SJCRH30 (cell line): ENCODE measurements at places on chromosomes 16 and 17. TPM values are rescaled to one million over a fixed set of nuclear protein-coding genes. Genes with fewer than 3 reads are reported as not detected.

GRCh38 chr17:78034429-78035091 lies 76.1 kb downstream of the TNRC6C start:
- no peak for DNase-seq

DNA sequence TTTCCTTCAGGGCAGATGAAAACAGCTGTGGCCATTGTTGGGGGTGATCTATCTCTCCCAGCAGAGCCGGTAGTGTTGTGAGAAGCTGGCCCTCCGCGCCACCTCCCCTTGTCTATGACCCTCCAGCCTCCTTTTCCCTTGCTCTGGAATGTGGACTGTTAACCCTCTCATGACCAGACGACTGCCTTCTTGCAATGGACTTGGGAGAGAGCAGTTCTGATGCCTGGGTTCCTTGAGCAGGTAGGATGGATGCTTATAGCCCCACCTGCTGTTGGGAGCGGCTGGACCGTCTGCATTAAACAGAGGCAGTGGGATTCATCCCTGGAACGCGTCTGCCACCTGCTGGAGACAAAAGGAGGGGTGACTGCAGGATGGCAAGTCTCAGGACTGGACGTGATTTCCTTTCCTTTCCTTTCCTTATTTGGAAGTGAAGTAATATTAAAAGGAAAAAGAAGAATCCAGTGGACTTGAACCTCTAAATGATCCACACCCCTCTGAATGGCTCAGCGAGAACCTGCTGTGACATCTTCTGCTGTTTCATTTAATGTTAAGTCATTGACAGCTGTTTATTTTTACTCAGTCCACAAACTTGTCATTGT lies 1.8 kb upstream of the SOST start:
- DNase-seq: peak; percentile 94

The UTS2R gene
- total RNA-seq: 8.0 and 8.3 TPM in 2 replicates

The SPIRE2 gene
- 1.5 and 2.7 TPM in 2 replicates for total RNA-seq

DNA sequence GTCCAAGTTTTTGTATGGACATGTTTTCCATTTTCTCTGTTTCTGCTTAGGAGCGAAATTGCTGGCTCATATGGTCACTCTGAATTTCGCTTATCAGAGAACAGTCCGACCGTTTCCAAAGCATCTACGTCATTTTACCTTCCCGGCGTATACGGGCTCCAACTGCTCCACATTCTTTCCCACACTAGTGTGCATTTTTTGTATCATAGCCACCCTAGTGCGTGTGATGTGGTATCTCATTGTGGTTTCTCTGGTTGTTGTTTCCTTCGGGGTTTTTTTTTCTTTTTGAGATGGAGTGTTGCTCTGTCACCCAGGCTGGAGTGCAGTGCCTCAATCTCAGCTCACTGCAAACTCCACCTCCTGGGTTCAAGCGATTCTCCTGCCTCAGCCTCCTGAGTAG lies 31.0 kb upstream of the BHLHA9 start:
- DNase-seq: no peak

DNA sequence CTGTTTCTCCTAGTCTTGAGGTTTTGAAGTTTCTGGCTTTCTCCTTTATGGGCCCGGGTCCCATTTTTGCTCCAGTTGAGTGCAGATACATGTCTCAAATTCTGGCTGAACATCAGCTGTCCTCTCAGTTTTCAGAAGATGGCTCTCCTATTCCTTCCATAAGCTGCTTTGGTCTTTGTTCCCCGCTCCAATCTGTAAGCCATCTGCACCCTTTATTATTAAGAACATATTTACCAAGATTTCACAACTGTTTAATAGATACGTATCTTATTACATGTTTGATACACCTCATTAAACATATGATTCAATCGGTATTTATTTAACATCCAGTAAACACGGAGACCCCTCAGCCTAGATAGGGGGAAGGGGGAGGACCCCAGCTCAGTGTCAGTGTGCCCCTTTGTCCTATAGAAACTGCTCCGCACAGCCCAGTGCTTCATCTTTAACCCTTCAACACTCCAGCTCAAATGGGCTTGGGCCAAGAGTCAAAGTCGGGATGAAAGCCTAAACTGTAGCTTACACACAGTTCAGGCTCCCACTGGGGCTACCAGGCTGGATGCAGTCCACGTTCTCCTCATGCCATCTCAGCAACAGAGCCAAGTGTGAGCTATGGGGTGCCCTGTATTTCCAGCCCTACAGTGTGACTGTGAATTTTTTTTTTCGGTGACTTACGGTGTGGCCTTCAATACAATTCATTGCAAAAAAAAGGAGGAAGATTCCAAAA lies 166.0 kb upstream of the ZFHX3 start:
- no peak for DNase-seq

DNA sequence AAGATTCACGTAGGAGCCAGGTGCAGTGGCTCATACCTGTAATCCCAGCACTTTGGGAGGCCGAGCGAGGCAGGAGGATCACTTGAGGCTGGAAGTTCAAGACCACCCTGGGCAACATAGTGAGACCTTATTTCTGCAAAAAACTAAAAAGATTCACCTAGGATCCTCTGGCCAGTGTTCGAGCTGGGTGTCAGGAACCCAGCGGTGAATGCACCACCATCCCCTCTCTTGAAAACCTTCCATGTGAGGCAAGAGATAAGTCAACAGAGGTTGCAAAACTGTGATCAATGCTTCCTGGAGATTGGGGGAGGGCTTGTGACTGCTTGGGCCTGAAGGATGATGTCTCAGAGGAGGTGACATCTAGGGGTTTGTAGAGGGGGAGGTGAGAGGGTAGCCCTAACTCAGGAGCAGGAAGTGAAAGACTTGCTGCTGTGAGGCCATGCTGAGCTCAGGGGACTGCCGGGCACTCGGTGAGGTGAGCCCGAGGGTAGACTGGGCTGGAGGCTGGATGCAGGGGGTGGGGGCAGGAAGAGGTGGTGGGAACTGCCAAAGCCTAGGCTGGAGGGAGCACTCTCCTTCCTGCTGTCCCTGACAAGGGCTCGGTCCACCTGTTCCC lies 11.7 kb downstream of the GJD3 start:
- no peak for DNase-seq

DNA sequence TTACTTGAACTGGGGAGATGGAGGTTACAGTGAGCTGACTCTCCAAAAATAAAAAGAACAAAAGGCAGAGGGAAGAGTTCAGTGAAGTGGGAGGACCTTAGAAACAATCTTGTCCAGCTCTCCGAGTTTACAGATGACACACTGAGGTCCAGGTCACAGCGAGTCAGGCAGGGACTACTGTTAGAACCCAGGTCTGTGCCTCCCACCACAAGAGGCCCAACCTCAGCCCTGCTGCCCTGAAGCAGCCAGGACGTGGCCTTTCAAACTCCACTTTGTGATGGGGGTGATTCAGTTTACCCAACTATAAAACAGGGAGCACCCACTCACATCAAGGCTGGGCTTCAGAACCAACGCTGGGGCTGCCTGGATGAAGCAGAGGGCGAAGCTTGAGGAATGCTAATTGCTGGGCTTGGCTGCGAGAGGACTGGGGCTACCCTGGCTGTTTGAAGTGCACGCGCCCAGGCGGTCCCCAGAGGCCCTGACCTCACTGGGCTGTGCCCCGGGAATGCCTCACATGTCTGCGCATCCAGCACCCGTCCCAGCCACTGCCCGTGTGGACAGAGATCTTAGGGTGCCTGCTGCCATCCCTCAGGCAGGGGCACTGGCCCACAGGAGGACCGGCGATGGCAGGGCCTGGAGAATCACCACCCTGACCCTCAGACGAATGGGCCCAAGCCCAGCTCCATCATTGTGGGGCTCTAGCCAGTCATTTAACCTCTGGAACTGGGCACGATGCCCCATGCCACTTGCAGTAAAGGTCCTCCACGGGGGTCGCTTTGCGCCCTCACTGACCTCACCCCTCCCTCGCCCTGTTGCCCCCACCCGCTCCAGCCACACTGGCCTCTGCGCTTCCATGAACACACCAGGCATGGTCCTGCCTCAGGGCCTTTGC lies 11.4 kb downstream of the SLC5A10 start:
- DNase-seq: peak; percentile 14

DNA sequence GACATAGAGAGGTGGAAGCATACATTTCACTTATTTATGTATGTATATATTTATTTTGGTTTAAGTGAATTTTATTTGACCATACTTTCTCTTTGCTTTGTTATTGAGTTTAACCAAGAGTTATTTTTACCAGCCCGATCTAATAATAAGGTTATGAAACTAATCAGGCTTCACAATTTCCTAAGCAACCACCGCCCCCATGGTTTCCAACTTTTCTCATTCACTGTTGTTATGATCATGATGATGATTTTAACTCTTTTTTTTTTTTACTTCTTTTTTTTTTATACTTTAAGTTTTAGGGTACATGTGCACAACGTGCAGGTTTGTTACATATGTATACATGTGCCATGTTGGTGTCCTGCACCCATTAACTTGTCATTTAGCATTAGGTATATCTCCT lies 30.6 kb downstream of the DNAH9 start:
- DNase-seq: no peak

DNA sequence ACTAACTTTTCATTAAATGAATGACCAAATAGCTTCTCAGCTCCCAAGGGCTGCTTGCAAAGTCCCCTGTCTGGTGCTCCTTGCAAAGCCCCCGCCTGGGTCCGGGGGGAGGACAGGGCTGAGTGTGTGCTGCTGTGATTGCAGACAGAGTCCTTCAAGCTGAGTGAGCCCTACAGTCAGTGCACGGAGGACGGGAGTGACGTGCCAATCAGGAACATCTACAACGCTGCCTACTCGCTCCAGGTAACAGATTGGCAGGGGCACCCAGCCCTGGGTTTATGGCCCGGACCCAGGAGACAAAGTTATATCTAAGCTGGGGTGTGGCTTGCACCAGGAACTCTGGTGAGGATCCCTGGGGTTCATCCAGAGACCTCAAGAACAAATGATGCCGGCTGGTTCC lies 27.1 kb downstream of the SCNN1G start:
- DNase-seq: no peak

The ABCA10 gene
- not detected in 2 replicates for total RNA-seq

DNA sequence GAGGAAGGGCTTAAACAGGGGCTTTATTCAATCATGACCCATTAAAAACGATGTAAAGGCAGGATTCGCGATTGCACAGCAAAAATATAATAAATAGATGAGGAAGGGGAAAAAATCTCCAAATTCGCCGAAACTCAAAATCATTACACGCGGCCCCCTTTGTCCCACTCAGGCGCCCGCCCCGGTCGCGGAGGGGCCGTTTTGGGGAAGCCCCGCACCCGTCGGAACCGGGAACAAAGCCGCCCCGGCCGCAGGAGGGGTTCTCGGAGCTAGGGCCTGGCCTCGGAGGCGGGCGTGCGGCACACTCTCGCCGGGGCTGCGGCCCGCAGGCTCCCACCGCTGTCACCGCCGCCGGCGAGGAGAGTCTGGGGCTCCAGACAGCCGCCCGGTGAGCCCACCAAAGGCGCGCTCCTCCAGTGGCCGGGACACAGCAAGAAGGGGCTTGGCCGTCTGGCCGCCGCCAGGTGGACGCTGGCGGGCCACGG lies 521 bp downstream of the C16orf87 start:
- no peak for DNase-seq

The KRT222 gene
- total RNA-seq: not detected in 2 replicates

The BCAR1 gene
- total RNA-seq: 17.4 and 21.7 TPM in 2 replicates

- no peak for DNase-seq
Measured at GRCh38 chr17:27153005-27153404, 140.9 kb upstream of the WSB1 start.

DNA sequence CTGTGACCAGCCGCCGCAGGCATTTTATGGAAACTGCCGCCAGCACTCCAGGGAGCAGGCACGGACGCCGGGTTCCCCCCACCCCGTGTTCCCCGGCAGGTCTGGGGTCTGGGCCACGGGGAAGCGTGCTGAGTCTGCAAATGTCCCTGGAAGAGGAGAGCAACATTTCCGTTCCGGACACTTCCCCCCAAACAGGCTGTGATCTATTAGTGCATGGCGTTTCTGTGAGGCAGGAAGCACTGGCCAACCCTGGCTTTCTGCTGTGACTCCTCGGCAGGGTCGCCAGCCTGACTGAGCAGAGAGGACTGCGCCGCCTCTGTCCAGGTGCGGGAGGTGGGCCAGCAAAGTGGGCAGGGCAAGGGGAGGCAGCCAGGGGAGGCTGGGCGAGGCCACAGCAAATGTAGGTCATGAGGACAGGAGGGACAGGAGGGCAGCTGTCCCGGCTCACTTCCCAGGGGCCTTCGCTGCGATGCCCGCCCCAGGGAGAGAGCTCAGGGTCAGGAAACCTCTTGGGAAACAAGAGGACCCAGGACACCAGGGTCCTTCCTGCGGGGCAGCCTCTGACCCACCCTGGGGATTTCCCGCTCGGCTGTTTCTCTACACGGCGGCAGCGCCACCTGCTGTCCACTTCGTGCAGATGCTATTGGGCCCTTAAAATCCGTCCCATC lies 9.5 kb downstream of the FOXF1 start:
- DNase-seq: peak; percentile 56

DNA sequence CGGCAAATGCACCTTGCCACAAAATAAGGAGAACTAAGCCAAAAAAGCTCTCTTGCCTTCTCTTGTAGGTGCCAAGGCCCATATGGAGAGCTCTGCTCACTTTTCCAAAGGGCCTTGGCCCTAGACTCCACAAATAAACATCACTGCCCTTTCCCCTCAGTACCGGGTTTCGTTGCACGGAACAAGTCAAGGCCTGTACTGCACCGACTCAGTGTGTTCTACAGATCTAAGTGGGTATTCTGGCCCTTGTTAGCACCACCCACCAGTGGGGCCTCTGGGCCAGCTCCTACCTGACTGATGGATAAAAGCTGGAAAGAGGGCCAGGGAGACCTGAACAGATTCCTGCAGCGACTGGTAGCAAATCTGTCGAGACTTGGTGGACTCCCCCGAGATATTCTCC lies 43.7 kb upstream of the GSG1L start:
- no peak for DNase-seq

The ELMO3 gene
- total RNA-seq: 0.84 and 1.8 TPM in 2 replicates

DNA sequence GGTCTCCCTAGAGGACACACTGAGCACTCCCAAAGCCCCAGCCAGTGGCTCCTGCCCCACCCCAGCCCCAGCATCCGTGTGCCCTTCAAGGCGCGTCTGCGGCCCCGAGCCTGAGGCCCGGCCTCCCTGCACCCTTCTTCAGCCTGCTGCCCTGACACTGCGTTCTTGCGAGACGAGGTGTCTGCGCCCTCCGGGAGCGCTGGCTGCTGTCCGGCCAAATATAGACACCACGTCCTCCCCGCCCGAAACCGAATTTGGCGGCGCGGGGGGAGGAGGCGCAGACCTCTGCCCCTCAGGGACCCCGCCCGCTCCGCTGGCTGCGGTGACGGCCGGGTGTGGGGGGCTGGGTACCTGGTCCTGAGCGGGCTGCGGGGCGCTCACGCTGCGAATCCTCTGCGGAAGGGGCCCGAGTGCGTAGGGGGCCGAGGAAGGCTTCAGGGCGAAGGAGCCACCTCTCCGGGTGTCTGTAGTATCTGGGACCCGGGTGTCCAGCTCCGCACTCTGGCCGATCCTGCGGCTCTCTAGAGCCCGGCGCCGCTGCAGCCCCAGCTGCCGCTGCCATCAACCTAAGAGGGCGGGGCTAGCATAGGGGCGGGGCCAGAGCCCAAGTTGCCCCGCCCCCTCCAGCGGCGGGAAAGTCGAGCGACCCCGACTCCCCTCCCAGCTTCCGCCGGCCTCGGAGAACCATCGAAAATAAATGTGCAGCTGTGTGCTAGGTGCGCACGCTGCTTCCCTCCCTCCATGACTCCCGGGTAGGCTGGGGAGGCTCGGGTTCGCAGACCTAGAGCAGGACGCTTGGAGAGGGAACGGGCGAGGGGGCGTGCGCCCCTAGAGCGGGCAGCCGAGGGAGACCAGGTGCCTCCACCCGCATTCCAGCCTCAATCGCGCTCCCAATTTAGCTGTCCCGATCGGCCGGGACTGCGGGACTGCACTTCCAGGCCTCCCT lies at the start of gene CORO6:
TSS of gene CORO6 (minus strand) at position 576 of the 946 bp plus-strand sequence. CDS start 1,491 bp downstream, outside the sequence.
- peak; percentile 93 for DNase-seq

The BCO1 gene
- not detected in 2 replicates for total RNA-seq

- no peak for DNase-seq
Measured at GRCh38 chr17:13001991-13002615, 15.7 kb downstream of the ELAC2 start.
